ENCODE measurements at places on chromosomes 1 and 21.

- DNase-seq, result no peak
Observed at GRCh38 chr1:108617008-108617723, 43.7 kb downstream of the HENMT1 start.

DNA sequence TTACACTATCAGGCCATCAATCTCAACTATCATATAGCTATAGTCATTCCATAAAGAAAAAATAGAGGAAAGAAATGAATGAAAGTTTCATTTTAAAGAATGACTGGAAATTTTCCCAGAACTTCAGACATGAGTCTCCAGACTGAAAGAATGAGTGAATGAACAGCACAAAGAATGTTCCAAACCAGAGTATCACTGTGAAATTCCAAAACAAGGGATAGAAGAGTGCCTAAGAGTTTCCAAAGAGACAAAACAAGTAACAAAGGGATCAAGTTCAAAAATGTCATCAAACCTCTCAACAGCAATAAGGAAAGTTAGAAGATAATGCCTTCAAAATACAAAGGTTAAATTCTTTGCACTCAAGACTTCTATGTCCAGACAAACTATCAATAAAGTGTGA, 114.9 kb downstream of the DENND1B start:
- no peak for DNase-seq

DNA sequence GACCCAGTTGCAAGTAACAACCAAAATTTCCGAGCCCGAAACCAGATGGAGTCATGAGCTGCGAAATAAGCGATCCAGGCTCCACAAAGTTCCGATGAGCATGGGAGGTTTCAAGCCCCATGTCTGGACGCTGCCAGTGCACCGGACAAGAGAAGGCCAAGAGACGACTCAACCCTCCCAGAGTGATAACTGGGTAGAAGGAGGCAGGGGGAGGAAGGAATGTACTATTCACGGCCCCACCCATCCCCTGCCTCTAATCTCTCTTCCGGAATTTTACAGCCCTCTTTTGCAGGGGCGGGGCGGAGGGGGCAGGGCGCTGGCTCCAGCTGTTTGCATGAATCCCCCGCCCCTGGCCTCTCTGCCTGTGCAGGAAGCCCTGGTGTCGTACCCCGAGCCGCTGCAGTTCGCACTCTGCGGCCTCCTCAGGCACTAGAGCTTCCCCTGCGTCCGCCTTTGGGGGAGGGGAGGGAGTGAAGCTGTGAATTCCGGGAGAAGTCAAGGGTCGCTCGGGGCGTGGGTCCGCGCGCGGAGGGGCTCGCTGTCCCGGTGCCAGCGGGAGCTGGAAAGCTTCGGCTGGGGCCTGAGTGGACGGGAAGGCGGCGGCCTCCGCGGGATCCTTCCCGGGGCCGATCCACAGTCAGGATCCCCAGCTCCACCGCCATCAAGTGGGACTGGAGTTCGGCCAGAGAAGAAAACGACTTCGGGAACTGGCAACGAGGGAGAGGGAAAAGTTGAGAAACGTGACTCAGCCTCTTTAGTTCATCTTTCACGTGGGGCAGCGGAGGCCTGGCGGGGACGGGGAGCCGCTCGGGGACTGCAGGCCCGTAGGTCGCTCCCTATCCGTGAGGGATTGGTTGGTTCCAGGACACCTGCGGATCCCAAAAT, 6.3 kb upstream of the PTP4A2 start:
- DNase-seq, result peak; percentile 88

DNA sequence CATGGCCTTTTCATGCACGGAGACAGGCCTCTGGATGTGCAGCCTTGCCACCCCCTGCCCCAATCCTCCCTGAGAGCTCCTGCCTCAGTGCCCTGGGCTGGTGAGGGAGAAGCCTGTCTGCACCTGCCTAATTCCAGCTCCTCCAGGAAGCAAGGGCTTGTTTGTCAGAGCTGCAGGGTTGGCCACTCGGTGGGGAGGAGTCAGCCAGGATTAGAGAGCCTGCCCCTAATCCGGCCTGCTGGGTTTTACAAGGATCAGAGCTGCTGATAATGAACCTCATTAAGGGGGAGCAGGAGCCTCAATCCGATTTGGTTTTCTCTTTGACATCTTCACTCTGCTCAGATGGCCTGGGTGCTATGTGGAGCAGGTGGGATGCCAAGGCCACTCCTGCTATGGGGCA, 31.9 kb upstream of the LHX4 start:
- DNase-seq, result no peak

DNA sequence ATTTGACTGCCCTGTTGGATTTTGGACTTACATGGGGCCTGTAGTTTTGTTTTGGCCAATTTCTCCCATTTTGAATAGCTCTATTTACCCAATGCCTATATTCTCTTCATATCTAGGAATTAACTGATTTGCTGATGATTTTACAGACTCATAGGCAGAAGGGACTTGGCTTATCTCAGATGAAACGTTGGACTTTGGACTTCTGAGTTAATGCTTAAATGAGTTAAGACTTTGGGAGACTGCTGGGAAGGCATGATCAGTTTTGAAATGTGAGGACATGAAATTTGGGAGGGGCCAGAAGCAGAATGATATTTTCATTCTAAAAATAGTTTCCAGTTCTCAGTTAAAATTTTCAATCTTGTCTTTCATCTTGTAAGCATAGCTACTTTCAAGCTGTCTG, 222.3 kb downstream of the COP1 start:
- DNase-seq, result no peak

DNA sequence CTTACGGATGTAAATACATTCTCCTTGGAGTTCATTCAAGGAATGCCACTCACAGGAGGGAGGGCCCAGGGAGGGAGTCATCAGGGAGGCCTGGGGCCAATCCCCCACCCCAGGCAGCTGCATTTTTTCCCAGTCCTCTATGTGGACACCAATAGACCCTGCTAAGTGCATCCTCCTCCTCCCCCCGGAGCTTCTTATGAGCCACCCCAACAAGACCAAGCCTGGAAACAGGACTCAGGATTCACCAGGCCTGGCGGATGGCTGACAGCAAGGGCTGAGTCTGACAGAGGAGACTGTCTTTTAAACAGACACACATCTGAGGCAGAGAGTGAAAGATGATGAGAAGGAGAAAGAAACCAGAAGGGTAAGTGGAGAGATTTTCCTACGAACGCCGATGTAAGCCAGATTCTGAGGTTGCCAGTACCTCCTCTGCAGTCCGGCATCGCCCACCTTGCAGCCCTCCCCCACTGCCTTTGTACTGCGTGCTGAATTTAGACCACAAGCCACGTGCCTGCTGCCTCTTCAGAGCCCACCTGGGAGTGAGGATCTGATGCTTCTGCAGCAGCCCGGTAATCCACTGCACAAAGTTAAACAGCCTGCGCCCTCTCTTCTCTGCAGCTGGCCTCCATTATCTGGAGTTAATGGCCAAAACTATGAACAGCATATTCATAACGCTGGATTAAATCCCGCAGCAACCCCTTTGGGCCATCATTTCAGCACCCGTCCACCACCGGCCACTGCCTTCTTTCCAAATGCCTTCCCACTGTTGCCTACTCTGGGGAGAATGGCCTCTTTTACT, 17.6 kb upstream of the SFPQ start:
- no peak for DNase-seq

GRCh38 chr1:172670316-172670715, 11.4 kb downstream of the FASLG start:
- no peak for DNase-seq

GRCh38 chr1:172376431-172376830, 44.1 kb upstream of the C1orf105 start:
- DNase-seq, result peak; percentile 15

- DNase-seq, result no peak
Observed at GRCh38 chr1:38046333-38046883, at the start of gene POU3F1. Gene POU3F1 (minus strand): TSS chr1:38046793. CDS start chr1:38046743, 50 bp downstream.

DNA sequence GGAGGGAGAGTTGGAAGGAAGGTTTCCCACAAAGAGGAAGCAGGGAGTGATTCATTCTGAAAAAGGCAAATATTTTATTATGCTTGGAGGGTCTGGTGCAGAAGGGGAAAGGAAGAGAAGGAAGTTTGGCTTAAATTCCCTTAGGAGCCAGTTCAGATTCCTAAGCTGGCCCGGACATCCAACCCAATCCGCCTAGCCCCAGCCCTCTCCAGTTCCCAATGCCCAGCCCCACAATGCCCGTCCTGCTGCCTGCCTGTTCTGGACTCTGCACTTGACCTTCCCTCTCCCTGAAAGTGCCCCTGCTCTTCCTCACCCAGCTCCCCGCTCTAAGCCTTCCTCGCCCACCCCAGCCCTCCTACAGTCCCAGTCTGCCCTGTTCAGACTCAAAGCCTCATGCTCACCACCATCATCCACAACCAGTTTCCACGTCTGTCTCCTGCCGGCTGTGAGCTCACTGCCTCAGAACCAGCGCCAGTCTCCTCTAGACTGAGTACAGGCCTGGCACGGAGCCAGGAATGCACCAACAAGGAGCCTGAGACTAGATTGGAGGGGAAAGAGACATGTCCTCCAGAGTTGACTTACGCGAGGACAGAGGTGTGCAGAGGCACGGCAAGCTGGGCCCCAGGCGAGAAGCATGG, 18.9 kb downstream of the CAPN2 start:
- DNase-seq, result no peak

DNA sequence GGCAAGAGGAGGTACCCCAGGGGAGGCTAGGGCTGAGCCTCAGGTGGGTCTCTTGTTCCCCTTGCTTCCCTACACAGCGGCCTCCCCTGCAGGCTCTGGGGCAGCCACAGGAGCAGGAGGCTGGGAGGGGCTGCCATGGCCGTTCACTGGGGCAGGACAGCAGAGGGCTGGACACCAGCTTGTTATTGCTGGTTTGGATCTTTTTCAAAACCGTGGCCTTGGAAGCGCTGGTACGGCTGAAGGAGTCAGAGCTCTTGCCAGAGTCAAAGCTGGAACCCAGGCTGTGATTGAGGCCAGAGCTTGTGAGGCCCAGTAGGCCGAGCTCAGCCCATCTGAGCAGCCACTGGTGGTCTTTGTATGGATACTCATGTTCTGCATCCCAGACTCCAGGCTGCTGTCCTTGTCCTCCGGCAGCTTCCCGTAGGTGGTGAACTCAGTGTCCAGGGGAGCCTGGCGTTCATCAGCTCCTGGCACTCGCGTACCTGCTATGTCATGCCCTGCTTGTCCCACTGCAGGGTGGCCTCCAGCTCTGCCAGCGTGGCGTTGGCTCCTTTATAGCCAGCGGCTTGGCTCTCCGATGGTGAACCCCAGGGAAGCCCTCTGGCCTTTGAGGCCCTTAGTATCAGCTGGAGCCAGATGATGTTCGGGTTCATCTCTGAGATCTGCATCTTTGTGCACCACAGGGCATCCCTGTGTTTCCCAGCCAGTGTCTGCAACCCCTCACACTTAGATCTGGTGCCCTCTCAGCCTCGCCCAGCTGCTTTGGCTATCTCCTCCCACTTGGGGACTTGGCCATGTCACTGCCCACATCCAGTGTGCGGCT, 40.3 kb upstream of the THEM4 start:
- no peak for DNase-seq

DNA sequence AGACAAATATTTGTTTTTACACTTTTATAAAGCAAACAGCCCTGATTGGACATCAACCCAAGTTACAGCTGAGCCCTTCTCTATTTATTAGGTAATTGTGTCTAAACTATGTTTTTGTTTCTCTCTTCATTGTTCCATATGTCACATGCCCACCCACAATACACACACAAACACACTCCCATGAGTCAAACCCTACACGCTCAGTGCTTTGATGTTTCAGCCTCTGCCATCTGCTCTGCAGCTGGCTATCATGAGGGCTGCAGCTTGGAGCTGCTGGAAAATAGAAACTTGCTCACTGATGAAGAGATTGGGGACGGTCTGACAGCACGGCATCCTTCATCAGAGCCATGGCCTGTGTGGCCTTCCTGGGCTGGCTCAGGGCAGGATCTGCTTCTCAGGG, 41.7 kb downstream of the PSMG1 start:
- no peak for DNase-seq

- DNase-seq, result no peak
Observed at GRCh38 chr1:118503752-118504151, 318.7 kb upstream of the SPAG17 start.

GRCh38 chr1:151716771-151717631, at the start of gene CELF3:
Gene CELF3 (minus strand): TSS chr1:151716803. CDS start chr1:151716020, 783 bp downstream.
- peak; percentile 72 for DNase-seq

DNA sequence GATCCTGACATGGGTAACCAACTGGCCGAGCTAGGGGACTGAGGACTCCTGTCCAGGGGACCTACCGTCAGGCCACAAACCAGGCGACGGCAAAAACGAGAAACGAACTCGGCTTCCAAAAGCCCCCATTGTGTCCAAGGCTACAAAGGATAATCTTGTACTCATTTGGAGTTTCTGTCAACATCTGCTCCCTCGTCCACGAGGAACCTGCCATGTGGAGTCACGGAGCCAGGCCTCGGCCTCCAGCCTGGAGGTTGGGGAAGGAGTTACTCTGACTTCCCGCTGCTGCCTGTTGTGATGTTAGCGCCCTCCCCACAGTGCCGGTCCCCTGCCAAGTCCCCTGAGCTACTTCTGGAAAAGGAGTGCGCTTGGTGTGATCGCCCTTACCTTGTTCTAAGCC, 7.3 kb downstream of the KRTAP10-1 start:
- DNase-seq, result no peak

- DNase-seq, result no peak
Observed at GRCh38 chr1:179917601-179918429, 35.7 kb downstream of the TOR1AIP1 start.

GRCh38 chr1:44523593-44524591, 118.8 kb downstream of the RNF220 start:
- peak; percentile 70 for DNase-seq

All from common myeloid progenitor, CD34-positive (primary cell).